ENCODE measurements at places on chromosomes 5 and 9.

DNA sequence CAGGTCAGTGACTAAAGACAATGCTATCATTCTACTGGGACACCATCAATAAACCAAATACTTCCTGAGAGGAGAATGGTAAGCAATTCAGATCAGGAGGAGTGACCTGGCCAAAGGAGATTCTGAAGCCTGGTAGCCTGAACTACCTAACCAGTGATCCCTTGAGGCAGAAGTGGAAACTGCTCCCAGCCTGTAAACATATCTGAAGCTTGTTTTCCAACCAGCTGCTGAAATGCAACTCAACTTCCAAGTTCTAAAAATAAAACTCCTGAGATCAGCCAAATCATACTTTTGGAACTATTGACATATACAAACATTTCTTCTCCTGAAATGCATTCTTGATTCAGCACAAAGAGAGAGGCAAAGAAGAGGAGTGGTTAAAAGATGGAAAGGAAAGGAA is 204.1 kb downstream of the EBF1 start:
- DNase-seq = no peak

- no peak for DNase-seq
Measured at GRCh38 chr5:68243681-68244080, 28.1 kb downstream of the PIK3R1 start.

- DNase-seq = no peak
Measured at GRCh38 chr9:15377625-15378540, 44.8 kb upstream of the SNAPC3 start.

DNA sequence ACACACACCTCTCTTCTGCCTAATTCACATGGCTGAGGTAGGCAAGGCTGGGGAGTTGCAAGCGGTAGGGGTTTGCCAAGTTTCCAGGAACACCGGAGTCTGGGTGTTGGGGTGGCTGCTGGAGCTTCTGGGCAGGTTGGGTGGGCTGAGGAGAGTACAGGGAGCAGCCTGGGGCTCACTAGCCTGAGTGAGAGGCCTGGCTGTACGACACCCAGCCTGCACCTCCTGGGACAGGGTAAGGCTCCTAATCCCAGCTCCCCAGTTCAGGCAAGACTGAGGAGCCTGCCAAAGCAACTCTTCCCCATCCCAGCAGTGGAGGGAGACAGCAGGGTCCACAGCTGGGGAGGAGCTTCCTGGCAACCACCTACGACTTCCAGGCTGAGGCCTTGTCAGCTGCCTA is 8.0 kb downstream of the SPAAR start:
- DNase-seq = no peak

- DNase-seq = no peak
Measured at GRCh38 chr9:117434566-117434965, 19.7 kb upstream of the ASTN2 start.

DNA sequence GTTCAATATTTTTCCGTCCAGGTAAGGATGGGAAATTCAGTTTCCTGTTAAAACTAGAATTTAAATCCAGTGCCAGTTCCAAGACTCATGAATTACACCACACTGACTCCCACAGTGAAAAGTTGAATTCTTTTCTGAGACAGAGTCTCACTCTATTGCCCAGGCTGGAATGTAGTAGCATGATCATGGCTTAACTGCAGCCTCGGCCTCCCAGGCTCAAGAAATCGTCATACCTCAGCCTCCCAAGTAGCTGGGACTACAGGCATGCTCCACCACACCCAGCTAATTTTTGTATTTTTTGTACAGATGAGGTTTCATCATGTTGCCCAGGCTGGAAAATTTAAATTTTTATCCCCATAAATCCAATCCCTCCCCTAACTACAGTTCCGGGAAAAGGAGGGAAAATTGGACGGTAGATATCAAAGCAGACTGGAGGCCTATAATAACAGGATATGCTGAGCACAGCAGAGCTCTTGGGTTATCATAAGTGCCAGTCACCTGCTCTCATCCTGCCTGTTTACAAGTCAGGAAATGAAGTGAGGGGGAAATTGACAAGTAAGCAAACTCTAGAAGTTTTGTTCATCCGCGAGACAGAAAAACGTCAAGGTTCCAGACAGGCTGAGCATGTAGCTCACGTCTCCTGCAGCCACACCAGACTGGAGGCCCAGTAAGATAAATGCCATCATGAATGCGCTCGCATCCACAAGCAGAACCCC is 105.7 kb downstream of the UGCG start:
- DNase-seq = no peak

GRCh38 chr9:18238254-18238653 is 235.7 kb upstream of the ADAMTSL1 start:
- DNase-seq = no peak

- DNase-seq = no peak
Measured at GRCh38 chr5:72255237-72255636, 64.8 kb downstream of the MRPS27 start.

GRCh38 chr9:134891713-134892112 is 11.1 kb downstream of the FCN2 start:
- DNase-seq = no peak

GRCh38 chr5:16461782-16462181 is 3.8 kb downstream of the ZNF622 start:
- DNase-seq = no peak

DNA sequence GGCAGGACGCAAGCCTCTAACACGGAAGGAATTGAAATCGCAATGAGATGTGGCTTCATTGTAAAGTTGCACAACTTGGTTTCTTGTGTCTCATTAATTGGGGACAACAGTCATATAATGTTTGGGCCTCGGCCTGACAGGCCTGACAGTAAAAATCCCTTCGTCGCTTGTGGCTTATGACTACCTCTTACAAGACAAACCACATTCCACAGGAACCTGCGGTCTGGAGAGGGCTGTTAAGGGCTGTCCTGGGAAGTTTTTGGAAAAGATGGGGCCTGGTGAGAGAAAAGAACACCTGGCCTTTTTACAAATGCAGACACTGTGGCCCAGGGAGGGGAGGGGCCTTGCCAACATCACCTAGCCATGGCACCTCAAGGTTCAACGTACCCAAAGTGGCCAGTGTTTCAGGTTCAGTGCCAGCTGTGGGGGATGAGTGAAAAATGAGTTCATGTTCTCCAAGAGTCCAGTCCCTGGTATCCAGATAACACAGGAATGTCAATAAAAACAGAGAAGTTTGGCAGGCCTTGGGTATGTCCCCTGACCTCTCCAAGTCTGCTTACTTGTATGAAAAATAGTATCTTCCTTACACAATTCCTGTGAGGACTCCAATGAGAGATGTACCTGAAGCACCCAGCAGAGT is 22.2 kb downstream of the SHB start:
- DNase-seq = no peak

DNA sequence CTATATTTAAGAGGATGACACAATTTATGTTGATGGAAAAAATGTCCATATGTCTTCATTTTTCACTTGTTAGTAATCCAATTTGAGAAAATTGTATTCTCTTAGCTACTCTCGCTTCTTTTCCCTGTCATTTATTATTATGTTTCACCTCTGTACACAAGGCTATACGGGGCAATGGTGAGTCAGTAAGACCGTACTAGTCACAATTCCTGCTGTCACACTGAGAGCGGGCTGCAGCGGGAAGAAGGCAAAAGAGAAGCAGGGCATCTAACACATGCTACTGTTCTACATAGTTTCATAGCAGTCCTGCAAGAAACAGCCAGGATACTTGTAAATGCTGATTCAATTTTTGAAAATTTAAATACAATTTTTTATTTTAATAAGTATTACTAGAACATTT is 23.3 kb upstream of the PRDM9 start:
- DNase-seq = no peak

- DNase-seq = no peak
Measured at GRCh38 chr9:76400534-76401096, 6.4 kb upstream of the RFK start.

DNA sequence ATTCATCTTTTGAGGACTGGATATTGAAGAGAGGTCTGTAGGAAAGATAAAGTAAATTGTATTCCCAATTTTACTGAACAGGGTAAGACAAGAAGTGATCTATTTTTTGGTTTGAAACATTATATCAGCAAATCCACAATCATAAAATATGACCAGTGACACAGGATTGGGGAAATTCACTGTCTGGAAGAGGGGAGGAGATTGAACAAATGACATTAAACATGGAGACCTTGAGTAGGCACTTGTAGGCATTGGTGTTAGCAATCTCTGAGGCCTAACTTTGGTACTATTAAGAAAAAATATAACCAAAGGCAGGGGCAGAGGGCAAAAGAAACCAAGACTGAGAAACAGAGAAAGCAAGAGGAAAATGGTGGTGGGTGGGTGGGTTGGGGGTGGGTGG is 132.6 kb upstream of the TMEM161B start:
- DNase-seq = no peak

GRCh38 chr5:123066016-123066415 is 23.0 kb upstream of the PRDM6 start:
- no peak for DNase-seq

DNA sequence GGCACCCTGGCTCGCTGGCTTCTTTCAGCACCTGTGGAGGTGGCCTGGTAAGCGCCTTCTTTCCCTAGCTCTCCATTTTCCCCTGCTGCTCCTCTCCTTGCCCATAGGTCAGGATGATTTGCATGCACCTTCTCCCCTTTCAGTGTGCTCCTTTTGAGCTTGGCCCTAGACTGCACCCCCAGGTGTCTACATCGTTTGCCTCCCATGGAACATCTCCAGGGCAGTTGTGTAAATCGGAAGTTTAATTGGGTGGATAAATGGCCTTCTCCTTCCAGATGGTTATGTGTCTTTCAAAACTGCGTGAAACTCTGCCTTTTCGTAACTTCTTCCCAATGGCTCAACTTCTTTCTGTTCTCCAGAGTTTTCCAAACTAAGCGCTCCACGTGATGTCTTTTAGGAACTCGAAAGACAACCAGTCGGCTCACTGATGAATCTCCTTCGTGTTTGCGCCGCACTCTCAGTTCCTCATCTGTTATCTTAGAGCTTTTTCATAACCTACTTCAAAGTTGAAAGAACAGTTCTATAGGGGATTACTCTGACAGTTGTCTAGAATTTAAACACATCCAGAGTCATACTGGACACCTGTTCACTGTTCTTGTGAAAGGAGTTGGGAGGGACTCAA is 1.7 kb downstream of the ADAMTS19 start:
- no peak for DNase-seq

- DNase-seq = no peak
Measured at GRCh38 chr9:78712903-78713613, 416.1 kb downstream of the PSAT1 start.

Data from activated T-cell treated with anti-CD3 and anti-CD28 coated beads, Interleukin-2, amount 50 U/mL, for 72 hours (primary cell).